ENCODE measurements at places on chromosomes 7 and 10.

- DNase-seq, result peak; percentile 78
Measured at GRCh38 chr7:132577206-132578049, 1.2 kb upstream of the PLXNA4 start.

DNA sequence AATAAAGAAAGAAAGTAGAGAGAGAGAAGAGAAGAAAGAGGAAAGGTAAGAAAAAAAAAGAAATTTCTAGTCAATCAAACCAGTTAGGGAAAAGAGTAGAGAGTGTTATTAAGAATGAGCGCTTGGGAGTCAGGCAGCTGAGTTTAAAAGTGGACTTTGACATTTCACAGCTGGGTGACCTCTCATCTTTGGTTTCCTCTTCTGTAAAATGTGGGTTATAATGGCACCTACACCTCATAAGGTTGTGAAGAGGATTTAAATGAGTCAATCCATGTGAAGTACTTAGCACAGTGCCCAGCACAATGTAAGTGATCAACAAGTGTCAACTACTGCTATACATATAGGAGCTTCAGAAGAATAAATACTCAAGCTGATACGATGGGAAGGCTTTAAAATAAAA lies 12.2 kb downstream of the HOXA1 start:
- no peak for DNase-seq

DNA sequence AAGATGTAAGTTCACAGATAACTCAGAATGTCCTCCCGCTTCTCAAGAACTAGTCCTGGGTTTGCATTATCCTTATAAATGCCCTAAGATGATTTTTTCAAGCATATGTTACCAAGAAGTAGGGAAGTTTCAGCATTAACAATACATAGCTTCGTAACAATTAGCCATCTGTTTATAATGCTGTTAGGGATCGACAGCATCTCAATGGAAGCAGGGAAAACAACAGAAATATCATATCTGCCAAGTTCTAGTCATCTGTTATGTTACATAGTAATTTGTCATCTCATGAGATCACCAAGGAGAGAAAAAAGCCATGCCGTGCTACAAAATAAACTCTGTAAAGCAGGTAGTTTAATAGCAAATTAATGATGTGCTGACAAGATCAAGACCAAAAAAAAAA lies 731.5 kb upstream of the C7orf33 start:
- DNase-seq, result peak; percentile 9

GRCh38 chr7:55019691-55020465 lies 1.1 kb downstream of the EGFR start:
- no peak for DNase-seq

GRCh38 chr10:50614444-50615137 lies 9.2 kb downstream of the SGMS1 start:
- DNase-seq, result no peak

GRCh38 chr7:13745530-13745929 lies 243.9 kb downstream of the ETV1 start:
- DNase-seq, result no peak

DNA sequence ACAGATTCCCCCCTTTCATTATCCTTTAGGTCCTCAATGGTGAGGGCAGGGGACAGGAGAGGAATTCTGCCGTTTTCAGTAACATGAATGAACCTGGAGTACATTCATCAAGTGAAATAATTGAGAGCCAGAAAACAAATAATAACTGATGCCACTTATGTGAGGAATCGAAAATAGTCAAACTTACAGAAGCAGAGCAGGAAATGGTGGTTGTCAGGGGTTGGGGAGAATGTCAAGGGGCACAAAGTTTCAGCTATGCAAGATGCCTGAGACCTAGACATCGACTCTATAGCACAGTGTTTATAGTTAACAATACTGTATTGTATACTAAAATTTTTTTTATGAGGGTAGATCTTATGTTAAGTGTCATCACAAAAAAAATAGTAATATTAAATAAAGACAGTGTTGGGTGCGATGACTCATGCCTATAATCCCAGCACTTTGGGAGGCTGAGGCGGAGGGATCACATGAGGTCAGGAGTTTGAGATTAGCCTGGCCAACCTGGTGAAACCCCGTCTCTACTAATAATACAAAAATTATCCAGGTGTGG lies 1219.8 kb downstream of the GATA3 start:
- no peak for DNase-seq

GRCh38 chr10:97325754-97326153 lies 6.7 kb downstream of the FRAT1 start:
- DNase-seq, result no peak

- no peak for DNase-seq
Measured at GRCh38 chr7:151683615-151684407, 164.1 kb upstream of the RHEB start.

DNA sequence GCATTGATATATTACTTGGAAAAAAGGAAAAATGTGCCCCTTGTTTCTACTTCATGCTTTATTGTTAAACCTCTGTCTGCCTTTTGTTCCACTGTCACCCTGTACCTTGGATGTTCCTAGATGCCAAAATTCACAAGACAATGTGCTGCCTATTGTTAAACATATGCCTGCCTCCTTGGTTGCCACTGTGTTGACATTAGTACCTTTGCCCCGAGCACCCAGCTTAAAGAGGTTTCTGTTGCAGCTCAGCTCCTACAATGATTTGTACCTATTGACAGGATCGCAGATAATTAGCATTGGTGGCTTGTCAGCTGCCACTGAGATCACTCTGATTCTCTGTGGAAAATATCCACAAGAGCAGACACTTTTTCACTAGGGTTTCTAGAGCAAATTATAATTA lies 188.0 kb downstream of the KCND2 start:
- no peak for DNase-seq

DNA sequence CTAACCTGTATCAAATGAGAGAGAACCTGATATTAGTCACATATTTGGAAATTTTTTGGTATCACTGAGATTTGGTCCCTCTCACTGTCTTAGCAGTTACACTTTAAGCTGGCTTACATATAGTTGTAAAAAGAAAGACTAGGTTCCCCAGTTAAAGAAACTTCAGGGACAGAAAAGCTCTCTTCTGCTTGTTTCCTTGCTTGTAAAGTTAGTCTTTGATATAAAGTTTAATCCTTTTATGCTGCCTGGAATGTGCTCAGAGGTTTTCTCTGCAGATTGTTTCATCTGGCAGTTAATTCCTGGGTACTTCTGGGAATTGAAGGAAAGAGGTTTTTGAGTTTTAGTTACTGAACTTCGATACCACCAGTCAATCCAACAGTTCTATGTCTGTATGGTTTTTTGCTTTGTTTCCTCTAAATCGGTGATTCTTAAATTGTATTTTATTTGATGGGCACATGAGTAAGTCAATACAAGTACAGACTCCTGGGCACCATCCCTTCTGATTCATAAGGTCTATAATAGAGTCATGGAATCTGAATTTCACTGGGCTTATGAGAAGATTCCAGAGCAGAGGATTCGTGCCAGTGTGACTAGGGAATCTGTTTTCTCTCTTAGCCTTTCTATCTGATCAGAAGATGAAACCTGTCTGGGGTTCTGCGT lies 1080.9 kb upstream of the C7orf33 start:
- peak; percentile 77 for DNase-seq

DNA sequence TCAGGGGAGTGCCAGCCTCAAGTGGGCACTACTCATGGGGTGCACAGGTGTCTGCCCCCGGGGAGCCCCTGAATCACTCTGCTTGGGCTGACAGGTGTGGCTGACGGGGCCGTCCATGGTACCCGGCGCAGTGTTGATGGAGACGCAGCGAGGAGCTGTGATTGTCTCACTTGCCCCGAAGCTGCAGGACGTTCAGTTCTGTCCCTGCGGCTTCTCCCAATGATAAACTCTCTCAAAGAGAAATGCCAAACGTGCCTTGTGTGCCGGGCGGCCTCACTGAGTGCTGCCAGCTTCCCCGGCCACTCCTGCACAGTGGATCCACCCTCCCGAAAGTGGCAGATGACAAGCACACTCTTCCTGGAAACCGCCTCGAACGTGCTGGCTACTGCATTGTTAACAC lies 203.2 kb downstream of the DNAJB6 start:
- DNase-seq, result no peak

- DNase-seq, result no peak
Measured at GRCh38 chr7:71754828-71755227, 622.9 kb downstream of the GALNT17 start.

GRCh38 chr10:128421371-128422160 lies 295.3 kb upstream of the MKI67 start:
- DNase-seq, result no peak

DNA sequence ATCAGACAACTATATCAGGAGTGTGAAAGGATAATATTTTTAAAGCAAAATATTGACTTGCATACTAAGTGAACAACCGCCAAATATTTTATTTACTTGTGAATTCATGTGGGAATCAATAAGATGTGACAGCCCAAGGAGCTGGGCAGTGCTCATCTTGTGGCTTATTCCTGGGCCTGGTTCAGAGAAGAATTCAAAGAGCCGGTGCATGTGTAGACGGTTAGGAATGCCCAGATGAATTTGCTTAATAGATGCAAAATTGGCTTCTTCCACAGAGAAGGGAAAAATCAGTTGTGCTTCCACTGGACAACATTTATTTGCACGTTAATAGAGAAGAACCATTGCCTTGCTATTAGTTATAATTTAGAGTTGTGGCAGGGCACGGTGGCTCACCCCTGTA lies 4.4 kb downstream of the MYL7 start:
- no peak for DNase-seq

- DNase-seq, result no peak
Measured at GRCh38 chr7:29318853-29319718, 124.5 kb downstream of the CHN2 start.

- no peak for DNase-seq
Measured at GRCh38 chr10:71939861-71940474, 24.2 kb upstream of the CHST3 start.

GRCh38 chr7:4939971-4940728 lies 18.8 kb downstream of the MMD2 start:
- DNase-seq, result no peak

DNA sequence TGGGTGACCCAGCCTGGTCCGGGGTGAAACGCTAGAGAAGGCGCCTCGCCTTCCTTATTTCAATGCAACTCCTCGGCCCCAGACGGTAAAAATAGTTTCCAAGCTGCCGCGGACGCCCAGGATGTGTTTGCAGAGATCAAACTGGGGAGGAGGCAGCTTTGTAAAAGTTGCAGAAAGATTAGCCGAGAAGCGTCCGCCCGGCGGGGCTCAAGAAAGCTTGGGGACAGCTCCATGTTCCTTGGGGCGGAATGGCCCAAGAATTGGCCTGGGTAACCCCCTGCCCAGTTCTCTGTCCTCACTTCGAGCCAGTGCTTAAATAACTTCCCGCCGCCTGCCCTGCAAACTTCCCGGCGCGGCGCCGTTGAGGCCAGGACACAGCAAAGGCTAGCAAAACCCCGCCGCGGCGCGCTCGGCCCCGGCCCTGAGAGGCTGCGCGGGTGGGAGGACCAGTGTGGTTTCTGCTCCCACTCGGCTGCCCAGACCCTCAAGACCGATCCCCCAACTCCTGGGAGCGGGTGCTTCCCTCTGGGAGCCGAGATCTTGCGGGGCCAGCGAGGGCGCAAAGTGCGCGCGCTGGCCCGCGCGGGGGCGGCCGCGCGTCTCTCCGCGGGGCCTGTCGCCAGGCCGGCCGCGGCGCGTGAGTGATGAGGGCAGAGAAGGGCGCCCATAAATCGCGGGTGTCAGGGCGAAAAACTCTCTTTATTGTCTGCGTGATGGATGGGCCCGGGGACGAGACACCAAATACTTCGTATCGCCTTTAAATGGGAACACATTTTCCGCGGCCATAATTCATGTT lies 6.3 kb upstream of the ZNF503 start:
- DNase-seq, result peak; percentile 74

DNA sequence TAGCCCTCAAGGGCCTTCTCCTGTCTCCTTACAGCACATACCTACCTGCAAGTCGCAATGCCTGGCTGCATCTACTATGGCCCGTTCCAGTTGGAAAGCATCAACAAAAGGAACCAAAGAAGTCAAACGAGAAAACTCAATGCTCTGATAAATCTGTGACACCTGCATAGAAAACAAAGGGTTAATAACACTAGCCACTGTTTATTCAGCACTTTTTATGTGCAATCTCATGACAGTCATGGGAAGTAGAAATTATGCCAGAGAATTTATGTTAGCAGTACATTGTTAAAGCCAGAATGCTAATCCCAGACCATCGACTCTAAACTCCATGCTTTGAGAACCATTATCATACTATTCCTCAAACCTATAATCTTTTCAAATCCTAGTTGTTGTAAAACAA lies 21.1 kb downstream of the EIF3A start:
- no peak for DNase-seq

- no peak for DNase-seq
Measured at GRCh38 chr10:98340261-98340939, 72.4 kb upstream of the LOXL4 start.

- peak; percentile 24 for DNase-seq
Measured at GRCh38 chr10:104925232-104925851, 284.3 kb downstream of the SORCS3 start.

GRCh38 chr7:108000875-108001763 lies 1.8 kb downstream of the LAMB1 start:
- peak; percentile 55 for DNase-seq

DNA sequence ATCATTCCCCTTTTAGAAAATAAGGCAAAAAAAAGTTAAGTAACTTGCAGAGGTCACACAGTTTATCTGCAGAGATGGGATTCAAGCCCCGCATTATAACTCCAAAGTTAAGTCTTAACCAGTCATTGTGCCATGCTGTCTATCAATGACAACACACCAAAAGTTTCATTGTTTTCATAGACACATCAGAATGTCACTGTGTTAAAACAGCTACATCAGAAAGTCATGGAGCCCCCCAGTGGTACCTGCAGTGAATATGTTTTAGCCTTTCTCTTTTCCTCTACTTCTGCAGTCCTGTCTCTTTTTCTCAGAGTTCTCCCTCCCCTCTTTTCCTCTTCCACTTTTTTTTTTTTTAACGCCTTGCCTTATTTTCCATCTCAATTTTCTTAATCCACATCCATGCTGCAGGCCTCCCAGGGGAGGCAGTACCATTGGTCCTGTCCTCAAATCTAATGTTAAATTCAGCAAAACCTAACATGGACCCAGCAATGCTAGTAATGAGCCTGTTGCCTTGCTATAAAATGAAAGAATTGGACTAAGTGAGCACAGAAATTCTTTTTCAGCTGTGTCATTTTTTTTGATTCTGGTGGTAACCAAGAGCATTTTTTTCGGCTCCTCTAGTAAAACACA lies 3.8 kb upstream of the NRCAM start:
- peak; percentile 14 for DNase-seq

GRCh38 chr7:157691586-157692459 lies 355.0 kb downstream of the DNAJB6 start:
- DNase-seq, result no peak

DNA sequence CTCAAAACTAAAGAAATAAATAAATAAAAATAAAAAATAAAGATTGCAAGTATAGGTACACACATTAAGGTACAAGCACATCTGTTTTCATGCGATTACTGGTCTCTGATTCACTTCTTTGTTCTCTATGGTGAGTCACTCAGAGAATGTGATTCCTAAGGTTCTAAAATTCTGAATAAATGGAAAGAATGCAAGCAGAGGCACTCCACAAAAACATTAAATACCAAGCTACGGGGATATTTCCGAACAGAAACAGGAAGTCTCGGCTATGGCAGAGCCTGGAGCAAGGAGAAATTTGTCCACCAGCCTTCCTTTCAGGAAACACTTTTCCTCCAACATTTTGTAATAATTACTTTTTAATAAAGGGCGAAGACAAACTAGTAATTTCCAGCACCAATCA lies 1.4 kb downstream of the VOPP1 start:
- DNase-seq, result peak; percentile 88
